ENCODE measurements at places on chromosomes 12 and 14. TPM values are rescaled to one million over a fixed set of nuclear protein-coding genes. Genes with fewer than 3 reads are reported as not detected.

DNA sequence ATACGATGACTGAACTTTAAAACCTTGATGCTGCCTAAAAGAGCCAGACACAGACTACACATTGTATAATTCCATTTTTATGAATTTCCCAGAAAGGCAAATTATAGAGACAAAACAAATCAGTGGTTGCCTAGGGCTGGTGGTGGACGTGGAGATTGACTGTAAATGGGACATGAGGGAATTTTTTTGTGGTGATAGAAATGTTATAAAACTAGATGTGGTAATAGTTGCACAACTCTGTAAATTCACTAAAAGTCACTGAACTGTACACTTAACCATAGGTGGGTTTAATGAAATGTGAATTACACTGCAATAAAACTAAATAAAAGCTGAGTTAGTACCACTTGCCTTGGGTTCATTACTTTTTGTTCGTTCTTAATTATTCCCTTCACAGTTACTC, 72.1 kb downstream of the PLEKHA5 start:
- DNase-seq, result no peak

The TXNDC16 gene
- total RNA-seq, result 12.0 TPM

The TAS2R7 gene
- not detected for total RNA-seq

- no peak for DNase-seq
Observed at GRCh38 chr12:124967016-124967739, 21.8 kb downstream of the DHX37 start.

DNA sequence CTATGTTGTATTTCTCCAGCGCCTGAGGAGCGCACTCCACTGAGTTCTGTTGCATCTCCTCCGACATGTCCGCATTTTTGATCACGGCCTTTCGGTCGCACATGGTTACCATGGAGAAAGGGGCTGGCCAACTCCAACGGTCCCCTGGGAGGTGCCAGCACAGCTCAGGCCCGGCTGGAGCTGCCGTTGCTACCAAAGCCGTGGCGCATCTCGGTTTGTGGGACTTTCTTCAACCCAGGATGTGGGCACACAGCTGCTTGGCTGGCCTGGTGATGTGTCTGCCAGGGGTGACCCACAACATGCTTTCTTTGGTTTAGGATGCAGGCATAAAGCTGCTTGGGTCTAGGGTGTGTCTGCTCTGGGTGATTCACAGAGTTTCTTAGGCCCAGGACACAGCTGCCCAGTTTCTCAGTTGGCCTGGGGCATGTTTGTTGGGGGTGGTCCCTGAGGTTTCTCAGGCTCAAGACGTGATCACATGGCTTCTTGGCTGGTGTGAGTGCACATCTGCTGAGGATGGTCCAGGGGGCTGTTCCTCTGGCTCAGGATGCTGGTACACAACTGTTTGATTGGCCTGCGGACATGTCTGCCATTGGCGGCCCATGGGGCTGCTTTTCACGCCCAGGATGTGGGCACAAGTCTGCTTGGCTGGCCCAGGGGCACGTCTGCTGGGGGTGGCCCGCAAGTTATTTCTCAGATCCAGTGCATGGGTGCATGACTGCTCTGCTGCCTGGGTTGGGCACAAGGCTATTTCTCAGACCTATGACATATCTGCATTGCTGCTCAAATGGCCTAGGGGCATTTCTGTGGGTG, 25.9 kb upstream of the GTF2A1 start:
- DNase-seq, result no peak

DNA sequence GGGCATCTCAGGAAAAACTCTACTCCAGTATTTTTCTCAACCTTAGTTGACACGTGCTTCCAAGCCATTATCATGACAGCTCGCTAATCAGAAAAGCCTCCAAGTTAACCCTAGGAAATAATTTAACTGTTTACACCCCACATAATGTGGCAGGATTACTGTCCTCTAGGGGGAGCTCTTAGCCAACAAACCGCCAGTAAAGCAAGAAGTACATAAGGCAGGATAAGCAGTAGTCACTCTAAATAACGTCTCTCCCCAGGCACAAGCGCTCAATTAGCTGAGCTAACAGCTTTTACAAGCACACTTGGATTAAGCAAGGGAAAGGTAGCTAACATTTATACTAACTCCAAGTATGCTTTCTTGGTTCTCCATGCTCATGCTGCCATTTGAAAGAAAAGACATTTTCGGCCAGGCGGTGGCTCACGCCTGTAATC, 22.8 kb downstream of the APOBEC1 start:
- no peak for DNase-seq

GRCh38 chr14:89061696-89062095, 237.2 kb downstream of the TTC8 start:
- no peak for DNase-seq

DNA sequence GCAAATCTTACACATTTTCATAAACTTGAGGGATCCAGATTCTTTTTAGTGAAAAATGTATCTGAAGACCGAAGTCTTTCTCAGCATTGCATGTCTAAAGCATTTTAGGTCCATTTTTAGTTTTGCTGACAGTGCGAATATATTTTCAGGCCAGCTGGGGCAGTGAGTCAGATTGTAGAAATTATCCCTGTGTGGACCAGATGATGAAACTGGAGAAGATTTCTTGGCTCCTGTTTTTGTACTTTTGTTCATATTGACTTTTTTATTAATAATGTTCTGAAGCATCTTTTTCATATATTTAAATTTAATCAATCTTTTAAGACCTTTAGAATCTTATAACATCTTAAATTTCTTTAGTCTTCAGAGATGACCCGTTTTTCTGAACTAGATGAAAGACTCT, 173.1 kb downstream of the FLRT2 start:
- peak; percentile 59 for DNase-seq

DNA sequence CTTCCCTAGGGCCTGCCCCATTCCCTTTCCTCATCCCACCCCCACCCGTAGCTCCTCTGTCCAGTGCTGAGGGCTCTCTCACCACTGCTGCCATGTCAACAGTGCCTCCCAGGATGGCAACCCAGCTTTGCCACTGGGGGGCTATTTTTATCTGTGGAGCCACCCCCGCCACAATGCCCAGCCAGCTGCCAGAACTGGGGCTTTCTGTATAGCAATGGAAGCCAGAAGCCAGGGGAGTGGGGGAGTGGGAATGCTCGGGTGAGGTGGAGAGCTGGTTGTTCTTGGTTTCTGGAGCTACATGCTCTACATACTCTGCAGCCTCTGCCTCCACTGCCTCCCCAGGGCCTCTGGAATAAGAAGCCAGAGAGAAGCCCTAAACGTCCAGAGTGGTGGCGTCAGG, 8.9 kb downstream of the PDE1B start:
- DNase-seq, result no peak

The OLR1 gene
- total RNA-seq, result 2.7 TPM

DNA sequence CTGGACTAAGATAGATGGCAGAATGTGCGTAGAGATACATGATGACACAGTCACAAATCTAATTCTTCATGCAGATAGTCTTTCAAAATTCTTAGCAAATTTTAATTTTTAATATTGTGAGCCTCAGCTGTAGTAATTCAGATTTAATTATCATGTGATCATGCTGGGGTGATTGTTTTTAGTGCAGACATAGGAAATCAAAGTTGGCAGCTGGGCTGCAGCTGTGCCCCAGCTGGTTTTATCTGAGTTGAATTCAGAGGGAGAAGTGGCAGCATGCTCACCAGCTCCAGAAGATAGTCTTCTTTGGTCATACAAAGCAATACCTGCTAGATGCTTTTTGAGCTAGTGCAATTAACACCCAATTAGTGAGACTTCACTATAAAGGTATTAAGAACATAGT, 292.9 kb downstream of the RAD51B start:
- DNase-seq, result no peak

- DNase-seq, result peak; percentile 3
Observed at GRCh38 chr12:74317078-74317601, 220.5 kb upstream of the ATXN7L3B start.

The IKZF4 gene
- total RNA-seq, result 2.0 TPM

GRCh38 chr12:40313928-40314327, 89.1 kb downstream of the LRRK2 start:
- no peak for DNase-seq

DNA sequence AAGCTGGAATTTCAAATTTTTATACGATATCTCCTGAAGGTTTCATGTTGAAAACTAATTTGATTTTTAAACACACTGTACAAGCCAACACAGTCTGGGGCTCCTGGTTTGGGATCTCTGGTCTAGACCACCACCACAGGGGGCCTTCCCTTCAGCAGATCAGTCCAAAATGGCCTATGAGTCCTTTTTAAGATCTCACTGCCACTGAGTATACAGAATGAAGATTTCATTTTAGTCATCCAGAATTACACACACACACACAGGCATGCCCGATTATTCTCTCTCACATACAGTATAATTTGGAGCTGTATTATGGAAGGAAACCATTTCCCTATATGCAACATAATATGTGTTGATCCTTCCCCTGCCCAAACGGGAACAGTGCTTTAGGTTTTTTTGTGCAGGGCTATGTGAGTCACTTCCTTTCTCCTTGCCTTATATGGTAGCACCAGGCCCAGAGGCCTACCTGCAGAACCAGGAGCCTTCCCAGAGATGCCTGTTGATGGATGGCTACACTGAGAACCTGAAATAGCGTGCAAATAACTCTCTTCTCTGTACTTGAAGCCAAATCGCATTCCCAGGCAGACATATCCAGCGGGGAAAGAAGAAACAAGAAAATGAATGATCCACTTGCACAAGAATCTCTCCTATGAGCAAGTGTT, 28.1 kb upstream of the WNK1 start:
- DNase-seq, result no peak

The ZDHHC17 gene
- total RNA-seq, result 96.4 TPM

DNA sequence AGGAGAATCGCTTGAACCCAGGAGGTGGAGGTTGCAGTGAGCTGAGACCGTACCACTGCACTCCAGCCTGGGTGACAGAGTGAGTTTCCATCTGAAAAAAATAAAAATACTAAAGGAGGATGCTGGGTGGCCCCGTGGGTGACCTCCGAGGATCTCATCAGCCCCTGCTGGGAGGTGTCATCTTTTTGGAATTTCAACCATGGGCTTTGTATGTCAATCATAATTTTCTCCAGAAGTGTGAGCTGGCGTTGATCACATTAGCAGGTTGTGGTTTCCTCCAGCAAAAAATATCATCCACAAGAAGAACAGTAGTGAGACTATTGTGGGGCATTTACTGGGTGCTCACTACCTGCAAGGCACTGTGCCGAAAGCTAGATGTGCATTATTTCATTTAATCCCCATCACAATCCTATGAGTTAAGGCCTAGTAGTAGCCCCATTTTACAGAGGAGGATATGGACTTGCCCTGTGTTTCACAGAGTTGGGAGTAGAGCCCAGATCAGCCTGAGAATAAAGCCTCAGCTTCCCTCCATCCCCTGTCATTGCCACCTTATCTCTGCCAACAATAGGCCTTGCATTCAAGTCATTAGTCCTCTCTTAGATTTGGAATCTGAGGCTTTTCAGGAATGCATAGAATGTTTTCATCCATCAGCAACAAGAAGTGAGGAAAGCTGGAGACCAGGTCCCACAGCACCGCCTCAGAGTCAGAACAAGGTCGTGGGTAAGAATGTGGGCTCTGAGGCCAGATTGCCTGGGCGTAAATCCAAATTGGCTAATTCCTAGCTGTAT, 39.8 kb downstream of the SVOP start:
- DNase-seq, result no peak

The IGF1 gene
- total RNA-seq, result 14.0 TPM

The ST8SIA1 gene
- total RNA-seq, result 6.0 TPM

The KCNC2 gene
- total RNA-seq, result 0.20 TPM

The ACOT6 gene
- total RNA-seq, result not detected

The ADAMTS20 gene
- total RNA-seq, result 0.10 TPM

All from skin of body (tissue), 3 donors.